ENCODE measurements at places on chromosomes 12 and 14.

GRCh38 chr14:101064121-101064661 lies 160.7 kb upstream of the RTL1 start:
- H3K4me1 ChIP-seq: no peaks in the 10 kb centered on the region
- H3K36me3 ChIP-seq: no peaks in the 10 kb centered on the region
- ATAC-seq: no peak
- H3K27me3 ChIP-seq: peaks cover 14% of the 10 kb centered on the region
- H3K27ac ChIP-seq: no peak overlapping the region

DNA sequence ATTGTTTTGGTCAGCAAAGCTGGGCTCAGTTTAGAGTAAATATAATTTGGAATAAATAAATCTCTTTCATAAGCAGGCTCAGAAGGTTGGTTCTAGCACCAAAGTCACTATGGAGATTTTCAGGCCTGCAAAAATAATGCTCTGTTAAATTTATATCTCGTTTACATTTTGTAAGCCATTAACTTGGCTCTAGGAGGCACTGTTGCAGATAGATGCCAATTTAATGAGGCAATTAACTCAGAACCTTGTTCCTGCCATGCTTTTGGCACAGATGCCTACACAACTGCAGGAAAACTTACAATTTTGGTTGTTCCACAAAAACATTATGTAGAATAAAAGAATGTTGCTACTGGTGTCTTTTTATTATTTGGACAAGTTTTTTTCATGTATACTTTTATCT lies 428.1 kb downstream of the FLRT2 start:
- H3K27ac ChIP-seq: no peak overlapping the region
- H3K27me3 ChIP-seq: no peaks in the 10 kb centered on the region
- no peak for ATAC-seq
- H3K36me3 ChIP-seq: no peaks in the 10 kb centered on the region

DNA sequence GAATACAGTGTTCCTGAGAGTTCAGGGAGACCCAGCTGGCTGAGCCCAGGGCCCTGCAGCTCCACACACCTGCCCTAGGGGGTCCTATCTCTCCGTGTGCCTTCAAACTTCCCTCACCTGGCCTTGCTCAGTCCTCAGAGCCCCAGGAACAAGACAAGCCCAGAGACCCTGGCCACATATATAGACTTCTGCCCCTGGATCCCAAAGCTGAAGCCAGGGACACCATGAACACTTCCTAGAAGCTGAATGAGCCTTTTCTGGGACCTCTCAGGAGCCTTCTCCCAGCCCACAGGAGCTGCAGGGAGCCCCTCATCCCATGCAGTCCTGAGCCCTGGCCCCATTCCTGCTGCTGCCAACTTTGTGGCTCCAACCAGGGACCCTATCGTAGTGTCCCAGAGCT lies 190.5 kb downstream of the DICER1 start:
- no peak for ATAC-seq
- H3K36me3 ChIP-seq: no peaks in the 10 kb centered on the region
- no peaks in the 10 kb centered on the region for H3K27me3 ChIP-seq
- no peak overlapping the region for H3K27ac ChIP-seq
- H3K4me3 ChIP-seq: no peak overlapping the region

DNA sequence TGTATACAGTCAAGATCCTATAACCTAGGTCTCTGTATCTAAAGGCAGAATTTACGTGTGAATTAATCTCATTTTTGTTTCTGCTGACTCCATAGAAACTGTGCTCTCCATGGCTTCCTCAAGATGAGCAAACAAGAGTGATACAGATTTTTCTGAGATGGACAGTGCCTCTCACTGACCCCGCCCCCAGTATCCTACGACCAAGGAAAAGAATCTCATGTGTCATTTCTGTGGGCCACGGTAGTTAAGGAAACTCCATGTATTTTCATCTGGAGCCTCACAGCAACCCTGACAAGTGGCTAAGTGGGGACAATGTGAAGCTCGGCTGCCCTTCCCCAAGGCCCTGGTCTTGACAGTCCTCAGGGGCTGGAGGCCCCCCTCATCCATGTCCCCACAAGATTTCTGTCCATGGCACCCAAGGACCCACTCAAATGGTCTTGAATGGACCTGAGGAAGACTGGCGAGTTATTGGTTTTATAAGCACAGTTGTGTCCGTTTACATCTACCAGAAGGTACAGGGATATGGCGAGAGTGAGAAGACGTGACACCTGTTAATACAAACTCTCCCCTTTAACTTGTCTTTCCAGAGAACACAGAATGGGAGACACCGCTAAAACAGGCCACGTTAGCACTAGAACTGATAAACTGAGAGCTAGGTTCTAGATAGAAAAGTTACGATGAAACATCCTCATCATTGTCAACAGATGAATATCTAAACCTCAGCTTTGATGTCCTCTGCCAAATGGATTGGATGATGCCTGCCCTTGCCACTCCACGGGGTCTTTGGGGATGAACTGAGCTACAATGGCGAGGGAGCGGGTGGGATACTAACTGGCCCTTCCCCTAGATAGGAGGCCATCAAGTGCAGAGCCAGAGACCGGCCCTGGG lies 108.4 kb upstream of the EGLN3 start:
- no peaks in the 10 kb centered on the region for H3K36me3 ChIP-seq
- peak overlapping the region; percentile 88 for H3K27ac ChIP-seq
- peaks cover 32% of the 10 kb centered on the region for H3K4me1 ChIP-seq
- no peaks in the 10 kb centered on the region for H3K27me3 ChIP-seq

DNA sequence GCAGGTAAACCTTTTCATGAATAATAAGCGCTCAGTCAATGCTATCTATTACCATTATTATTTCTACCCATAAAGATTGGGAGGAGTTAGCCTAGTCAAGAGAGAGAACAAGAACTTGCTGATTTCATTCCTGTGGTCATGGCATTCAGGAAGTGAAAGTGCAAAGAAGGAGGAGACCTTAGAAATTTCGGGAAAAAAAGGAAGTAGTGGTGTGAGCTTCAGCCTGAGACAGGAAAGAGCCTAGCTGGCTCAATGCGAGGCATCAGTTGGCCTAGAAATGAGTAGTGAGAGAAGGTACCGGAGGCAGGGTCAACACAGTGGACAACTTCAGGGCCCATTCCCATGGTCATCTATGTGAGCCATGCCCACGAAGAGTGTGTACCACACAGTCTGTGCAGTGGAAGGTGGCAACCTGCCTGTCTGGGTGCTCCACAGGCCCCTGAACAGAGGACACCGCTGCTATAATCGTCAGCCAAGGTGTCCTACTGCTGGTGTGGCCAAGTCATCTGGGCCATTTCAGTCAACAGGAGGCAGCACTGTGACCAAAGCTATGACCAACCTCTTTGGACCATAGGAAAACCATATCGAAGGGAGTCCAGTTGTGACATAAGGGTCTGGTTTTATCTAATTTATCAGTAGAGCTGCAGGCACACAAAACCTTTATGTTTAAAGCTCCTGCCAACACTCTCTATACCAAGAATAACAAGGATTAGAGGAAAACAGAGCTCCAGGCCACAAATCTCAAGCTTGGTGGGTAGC lies 16.2 kb upstream of the STON2 start:
- no peaks in the 10 kb centered on the region for H3K36me3 ChIP-seq
- H3K4me1 ChIP-seq: no peaks in the 10 kb centered on the region
- H3K27me3 ChIP-seq: no peaks in the 10 kb centered on the region
- H3K4me3 ChIP-seq: no peak overlapping the region

GRCh38 chr12:118645219-118645618 lies 268.9 kb downstream of the SUDS3 start:
- H3K36me3 ChIP-seq: no peaks in the 10 kb centered on the region
- no peak for ATAC-seq
- no peak overlapping the region for H3K27ac ChIP-seq

DNA sequence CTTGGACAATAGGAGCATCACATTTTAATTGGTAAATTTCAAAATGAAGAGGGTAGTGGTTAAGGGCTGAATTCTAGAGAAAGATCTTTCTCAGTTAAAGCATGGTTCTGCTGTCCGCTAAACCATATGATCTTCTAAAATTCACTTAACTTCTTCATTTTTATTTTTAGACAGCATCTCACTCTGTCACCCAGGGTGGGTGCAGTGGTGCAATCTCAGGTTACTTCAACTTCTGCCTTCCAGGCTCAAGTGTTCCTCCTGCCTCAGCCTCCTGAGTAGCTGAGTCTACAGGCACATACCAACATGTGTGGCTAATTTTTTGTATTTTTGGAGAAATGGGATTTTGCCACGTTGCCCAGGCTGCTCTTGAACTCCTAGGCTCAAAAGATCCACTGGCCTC lies 226.7 kb upstream of the ABCD2 start:
- no peak for ATAC-seq
- no peaks in the 10 kb centered on the region for H3K4me1 ChIP-seq
- H3K27ac ChIP-seq: no peak overlapping the region
- H3K4me3 ChIP-seq: no peak overlapping the region
- H3K36me3 ChIP-seq: no peaks in the 10 kb centered on the region

DNA sequence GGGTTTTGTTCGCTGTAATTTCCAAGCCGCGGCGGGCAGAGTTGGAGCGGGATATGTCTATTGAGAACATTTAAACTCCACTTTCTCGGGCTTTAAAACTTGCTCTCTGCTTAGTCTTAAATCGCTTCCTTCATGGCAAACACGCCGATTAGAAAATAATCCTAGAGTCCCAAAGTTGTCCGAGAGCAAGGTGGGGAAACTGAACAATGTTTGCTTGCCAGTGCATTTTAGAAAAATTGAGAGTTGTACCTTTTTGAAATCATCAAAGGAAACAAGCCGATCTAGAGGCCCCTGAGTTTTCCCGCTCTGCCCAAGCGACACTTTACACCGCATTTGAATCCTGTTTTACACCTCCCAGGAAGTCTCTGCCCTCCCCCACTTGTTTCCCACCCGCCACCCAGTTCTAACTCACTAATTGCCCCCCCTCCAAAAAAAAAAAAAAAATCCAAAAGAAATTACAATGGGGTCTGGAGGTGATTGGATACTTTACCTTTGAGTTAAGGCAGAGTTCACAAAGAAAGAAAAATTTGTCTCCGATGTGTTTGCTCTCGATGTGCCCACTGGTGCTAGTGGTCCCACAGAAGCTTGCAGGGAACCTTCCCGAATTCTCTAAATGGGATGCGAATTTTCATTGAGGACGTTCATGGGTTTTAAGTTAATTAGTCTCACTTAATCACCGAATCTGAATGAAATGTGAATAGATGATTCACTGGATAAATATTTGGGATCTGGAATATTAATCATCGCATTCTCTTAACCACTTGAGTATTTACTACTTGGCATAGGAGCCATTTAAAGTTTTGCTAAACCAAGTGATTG lies 2.3 kb downstream of the HMGA2 start:
- H3K4me3 ChIP-seq: peak overlapping the region; percentile 62
- no peak overlapping the region for H3K27ac ChIP-seq
- H3K36me3 ChIP-seq: no peaks in the 10 kb centered on the region
- no peaks in the 10 kb centered on the region for H3K4me1 ChIP-seq

DNA sequence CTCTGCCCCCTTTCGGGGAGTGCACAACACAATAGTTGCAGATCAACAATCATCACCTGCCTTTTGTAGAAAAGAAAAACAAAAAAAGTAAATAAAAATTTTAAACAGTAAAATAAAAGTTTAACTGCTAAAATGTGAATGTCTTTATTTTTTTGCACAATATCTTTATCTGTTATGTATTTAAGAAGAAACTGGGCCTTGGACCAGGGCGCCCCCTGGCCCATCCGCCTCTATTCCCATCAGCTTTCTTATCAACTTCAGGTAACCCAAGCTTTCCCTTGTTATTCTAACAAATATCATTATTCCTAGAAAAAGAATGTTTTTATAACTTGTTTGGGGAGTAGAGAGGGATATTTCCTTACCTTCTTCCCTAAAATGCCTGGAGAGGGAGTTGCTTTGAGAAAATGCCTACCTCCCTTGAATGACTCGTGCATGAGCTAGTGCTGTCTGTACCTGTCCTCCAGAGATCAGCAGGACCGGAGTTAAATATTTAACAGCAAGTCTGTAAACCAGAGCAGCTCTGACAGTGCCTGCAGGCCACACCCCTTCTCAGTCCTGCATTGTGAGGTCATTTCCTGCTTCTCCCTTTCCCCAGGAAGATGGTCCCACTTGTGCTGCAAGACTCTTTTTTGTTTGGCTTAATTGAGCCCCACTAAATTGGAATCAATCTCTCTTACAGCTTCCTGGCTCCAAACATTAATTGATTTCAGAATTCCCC lies 192.8 kb upstream of the RGS6 start:
- H3K27me3 ChIP-seq: no peaks in the 10 kb centered on the region
- no peaks in the 10 kb centered on the region for H3K36me3 ChIP-seq
- no peak for ATAC-seq
- H3K27ac ChIP-seq: no peak overlapping the region
- no peaks in the 10 kb centered on the region for H3K4me1 ChIP-seq

- no peak overlapping the region for H3K4me3 ChIP-seq
- H3K27me3 ChIP-seq: no peaks in the 10 kb centered on the region
- no peaks in the 10 kb centered on the region for H3K4me1 ChIP-seq
- no peaks in the 10 kb centered on the region for H3K36me3 ChIP-seq
- H3K27ac ChIP-seq: no peak overlapping the region
Observed at GRCh38 chr14:50030036-50030435, 86.3 kb downstream of the VCPKMT start.

DNA sequence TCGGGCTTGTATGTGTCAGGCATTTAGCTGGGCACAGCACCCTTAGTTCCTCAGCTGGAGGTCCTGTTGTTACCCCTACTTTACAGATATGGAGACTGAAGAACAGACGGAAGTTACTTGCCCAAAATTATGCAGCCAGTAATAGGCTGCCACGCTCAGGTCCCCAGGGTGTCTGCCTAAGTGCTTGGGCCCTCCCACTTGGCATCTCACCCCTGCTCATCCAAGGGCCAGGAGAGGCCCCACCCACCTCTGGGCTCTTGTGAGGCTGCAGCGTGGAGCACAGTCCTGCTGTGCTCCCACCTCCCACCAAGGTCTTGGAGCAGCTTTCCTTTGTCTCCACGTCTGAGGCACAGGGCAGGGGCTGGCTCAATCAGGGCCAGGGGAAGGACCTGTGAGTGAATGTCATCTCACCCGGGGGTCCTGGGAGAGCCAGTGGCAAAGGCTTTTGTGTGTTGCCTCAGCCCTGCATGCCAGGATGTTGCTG lies 64.6 kb downstream of the BEGAIN start:
- no peak overlapping the region for H3K27ac ChIP-seq
- no peaks in the 10 kb centered on the region for H3K36me3 ChIP-seq
- ATAC-seq: no peak
- H3K4me3 ChIP-seq: no peak overlapping the region

- peaks cover 88% of the 10 kb centered on the region for H3K4me1 ChIP-seq
- no peak for ATAC-seq
- no peaks in the 10 kb centered on the region for H3K36me3 ChIP-seq
- H3K4me3 ChIP-seq: no peak overlapping the region
- H3K27me3 ChIP-seq: no peaks in the 10 kb centered on the region
- H3K27ac ChIP-seq: no peak overlapping the region
Observed at GRCh38 chr14:91138511-91139359, 24.9 kb downstream of the DGLUCY start.
